ENCODE measurements at places on chromosomes 12 and 14.

- no peak for DNase-seq
Observed at GRCh38 chr14:93316716-93317115, 16.1 kb downstream of the BTBD7 start.

- no peak for DNase-seq
Observed at GRCh38 chr12:57548013-57548315, 972 bp upstream of the DCTN2 start.

- DNase-seq = no peak
Observed at GRCh38 chr14:23301969-23302289, 730 bp downstream of the PPP1R3E start.

DNA sequence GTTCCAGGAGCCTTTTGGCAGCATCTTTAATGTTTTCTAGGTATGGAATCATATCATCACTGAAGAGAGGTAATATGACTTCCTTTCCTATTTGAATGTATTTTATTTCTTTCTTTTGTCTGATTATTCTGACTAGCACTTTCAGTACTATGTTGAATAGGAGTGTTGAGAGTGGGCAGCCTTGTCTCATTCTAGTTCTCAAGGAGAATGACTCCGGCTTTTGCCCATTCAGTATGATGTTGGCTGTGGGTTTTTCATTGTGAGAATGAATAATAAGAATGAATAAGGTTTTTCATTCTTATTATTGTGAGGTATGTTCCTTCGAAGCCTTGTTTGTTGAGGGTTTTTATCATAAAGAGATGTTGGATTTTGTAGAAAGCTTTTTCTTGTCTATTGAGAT lies 98.9 kb downstream of the GPHN start:
- DNase-seq = no peak

DNA sequence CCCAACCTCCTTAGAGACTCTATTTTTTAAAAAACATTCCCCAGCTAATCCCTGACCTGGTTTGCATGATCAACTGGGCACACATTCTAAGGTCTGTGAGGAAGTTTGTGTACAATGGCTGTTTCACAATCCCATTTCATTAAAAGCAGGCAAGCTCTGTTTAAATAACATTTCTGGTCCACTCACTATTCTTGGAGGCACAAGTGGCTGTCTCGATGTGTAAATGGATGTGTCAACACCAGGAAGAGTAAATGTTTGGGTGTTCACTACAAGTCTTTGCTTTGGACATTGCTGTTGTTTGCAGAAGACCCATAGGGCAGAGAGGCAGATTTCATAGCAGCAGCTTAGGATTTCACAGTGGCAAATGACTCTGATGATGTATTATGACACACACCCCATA lies 98.3 kb downstream of the PDZRN4 start:
- no peak for DNase-seq

- peak; percentile 43 for DNase-seq
Observed at GRCh38 chr14:63867933-63868921, 15.4 kb downstream of the SYNE2 start.

DNA sequence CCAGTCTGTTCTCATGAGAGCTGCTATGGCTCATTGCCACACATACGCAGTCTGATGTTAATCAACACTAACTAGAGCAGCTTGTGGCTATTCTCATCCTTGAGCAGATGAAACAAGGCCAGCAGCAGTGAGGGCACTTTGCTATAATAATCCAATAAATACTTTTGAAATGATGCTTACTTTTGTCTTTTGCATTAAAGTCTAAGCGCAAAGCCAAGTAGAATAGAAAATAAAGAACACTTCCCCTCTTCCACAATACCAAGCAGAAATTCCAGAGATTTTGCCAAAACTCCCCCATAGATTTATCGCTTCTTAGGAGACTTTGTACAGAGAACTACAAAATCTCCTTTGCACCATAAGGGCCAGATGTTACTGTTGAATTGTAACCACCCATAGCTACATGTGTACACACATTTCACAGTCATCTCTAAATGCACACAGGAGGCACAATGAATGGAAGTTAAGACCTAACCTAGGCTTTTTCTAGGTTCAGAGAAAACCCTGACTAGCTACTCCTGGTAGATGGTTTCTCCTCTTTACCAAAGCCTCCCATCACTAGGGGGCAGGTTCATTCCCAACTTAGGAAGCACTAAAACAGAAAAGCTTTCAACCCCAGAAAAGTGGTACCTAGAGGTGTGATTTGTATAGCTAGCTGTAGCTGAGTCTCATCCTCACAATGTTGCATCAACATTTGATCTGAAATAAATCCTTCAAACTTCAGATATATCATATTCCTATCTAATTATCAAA lies 119.3 kb downstream of the HMGA2 start:
- no peak for DNase-seq

DNA sequence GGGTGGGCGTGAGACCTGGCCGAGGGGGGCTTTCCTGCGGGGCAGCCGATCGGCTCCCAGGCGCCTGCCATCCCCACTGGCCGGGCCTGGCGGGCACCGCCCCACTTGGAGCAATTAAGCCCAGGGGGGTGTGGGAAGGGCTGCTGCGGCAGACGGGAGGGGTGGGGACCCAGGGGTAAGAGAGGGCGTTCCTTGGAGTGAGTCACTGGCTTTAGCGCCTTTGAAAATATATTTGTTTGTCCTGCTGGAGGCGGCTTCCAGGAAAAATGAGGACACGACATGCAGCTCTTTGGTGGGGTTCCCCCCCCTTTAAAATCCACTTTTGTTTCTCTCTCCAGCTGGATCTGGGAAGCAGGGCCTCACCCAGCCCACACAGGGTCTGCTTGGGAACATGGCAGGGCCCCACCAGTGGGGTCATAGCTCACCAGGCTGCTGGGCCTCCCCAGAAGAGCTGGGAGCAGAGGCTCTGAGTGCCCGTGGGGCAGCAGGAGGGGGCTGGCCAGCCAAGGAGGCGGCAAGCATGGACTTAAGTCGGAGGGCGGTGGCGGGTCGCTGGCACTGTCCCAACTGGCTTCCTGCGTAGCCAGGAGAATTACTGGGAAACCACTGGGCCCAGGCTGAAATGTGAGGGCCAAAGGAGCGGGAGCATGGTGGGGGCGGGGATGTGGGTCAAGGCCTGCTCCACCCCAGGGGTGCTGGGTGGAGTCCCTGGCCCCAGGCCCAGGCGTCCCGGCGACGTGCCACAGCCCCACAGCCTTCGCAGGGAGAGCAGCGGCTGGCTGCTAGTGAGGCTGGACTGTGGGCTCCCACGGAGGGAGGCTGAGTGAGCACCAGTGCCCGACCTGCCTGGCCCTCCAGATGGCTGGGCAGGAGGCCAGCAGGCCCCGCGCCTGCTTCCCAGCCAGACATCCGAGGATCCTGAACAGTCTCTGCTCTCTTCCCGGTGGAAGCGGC lies 128.0 kb downstream of the RFLNA start:
- DNase-seq = no peak

GRCh38 chr12:100141998-100142850 lies 450 bp downstream of the BLTP3B start:
- DNase-seq = no peak

- DNase-seq = no peak
Observed at GRCh38 chr12:2456813-2457186, 338.0 kb upstream of the FKBP4 start.

DNA sequence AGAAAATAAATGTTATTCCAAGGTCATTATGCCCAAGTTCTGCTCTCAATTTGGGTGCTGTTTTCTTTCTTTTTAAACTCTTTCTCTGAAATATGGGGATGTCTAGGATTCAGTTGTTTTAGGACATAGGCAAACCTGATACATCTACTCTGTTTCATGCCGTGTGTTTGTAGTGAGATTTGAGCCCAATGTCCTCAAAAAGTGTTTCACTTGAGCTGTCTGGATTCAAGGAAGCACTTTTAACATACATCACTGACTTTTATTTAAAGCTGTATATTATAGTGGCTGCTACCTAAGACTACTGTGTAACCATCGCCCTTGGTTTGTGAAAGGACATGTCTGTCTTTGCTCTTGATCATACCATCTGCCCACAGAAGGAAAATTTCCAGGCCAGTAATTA lies 709.3 kb upstream of the STXBP6 start:
- no peak for DNase-seq

DNA sequence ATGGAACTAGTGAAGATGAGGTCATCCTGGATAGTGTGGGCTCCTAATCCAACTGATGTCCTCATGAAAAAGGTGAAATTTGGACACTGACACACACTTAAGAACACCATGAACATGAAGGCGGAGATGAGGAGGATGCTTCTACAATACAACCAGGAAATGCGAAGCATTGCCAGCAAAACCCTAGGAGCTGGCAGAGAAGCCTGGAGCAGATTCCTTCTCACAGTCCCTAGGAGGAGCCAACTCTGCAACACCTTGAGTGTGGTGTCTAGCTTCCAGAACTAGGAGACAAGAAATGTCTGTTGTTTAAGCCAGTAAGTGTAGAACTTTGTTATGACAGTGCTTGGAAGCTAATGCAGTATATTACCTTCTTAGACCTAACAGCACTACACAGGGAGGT lies 191.9 kb upstream of the PWP1 start:
- DNase-seq = no peak

DNA sequence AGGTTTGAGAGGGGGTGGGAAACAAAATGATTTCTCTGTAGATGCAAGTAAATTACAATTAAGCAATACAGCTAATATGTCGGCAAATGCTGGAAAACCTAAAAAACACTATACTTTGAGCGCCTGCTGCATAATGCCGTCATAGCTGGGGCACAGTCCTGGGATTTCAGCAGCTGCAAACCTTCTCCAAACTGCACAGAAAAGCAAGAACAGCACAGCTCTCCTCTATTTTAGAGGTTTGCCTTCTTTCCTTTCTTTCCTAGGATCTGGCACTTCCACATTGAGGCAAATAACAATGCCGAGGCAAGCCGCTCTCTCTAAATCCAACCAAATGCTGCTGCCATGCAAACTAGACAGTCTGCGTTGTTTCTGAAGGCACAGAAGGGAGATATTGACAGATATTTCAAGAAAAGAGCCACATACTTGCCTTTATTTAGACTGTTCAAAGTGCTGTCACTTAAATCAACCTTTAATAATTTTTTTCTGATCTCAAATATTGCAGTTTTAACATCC lies 287.1 kb upstream of the G2E3 start:
- DNase-seq = no peak

DNA sequence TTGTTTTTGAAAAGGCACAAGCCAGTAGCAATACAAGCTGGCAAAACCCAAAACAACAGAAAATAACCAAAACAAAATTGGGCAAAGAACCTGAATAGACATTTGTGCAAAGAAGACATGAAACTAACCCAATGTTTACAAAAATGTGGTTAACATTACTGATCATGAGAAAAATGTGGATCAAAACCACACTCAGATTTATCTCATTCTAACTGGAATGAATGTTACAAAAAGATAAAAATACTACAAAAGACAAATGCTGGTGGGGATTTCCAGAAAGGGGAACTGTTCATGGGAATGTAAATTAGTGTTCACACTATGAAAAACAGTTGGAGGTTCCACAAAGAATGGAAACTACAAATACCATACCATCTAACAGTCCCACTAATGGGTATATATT lies 26.6 kb downstream of the ASCL4 start:
- DNase-seq = no peak

GRCh38 chr12:12396694-12397093 lies 39.8 kb downstream of the BORCS5 start:
- no peak for DNase-seq

DNA sequence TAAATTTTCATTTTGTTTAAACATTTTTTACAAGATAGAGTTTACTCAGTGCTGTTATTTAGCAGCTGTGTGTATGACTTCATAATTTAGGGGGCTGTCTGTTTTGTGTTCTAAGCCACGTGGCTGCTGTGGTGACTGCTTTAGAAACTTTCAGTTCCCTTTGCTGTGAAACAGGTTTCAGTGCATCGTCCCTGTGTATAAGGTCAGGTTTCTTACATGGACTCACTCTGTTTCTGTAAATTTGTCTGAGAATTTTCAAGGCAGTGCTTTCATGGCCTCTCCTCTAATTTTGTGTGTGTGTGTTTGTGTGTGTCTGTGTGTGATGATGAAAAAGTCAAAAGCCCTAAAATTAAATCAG lies 32.4 kb downstream of the BICD1 start:
- peak; percentile 3 for DNase-seq

- DNase-seq = no peak
Observed at GRCh38 chr12:23169012-23169695, 544.2 kb downstream of the ETNK1 start.

DNA sequence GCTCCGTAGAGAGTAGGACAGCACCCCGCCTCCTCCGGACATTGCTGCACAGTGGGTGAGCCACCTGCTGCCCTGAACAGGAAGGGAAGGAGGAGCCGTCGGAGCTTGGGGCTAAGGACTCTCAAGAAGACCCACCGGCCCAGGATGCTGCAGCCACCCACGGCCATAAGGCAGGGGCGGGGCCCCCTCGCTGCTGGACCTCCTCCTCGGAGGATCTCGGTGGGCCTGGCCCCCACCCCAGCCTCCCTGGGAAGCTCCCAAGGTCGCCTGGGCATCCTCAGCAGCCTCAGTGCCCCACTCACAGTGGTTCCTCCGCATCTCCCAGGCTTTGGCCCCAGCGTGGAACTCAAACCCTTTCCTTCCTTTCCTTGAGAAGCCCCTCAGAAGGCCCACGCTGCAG lies 68.6 kb upstream of the DIO3 start:
- no peak for DNase-seq

All from CD4-positive, alpha-beta T cell treated with Interleukin-15 for 4 hours (primary cell).